ENCODE measurements at places on chromosomes 5 and 9. TPM values are rescaled to one million over a fixed set of nuclear protein-coding genes. Genes with fewer than 3 reads are reported as not detected.

Gene F12
- not detected for total RNA-seq

Gene PCDHA1
- total RNA-seq, result not detected

Gene LMBRD2
- total RNA-seq, result 12.1 TPM

Gene SAXO1
- total RNA-seq, result 0.03 TPM

Gene PCDHA4
- total RNA-seq, result 0.11 TPM

Gene CCDC152
- 0.80 TPM for total RNA-seq

Gene SLC12A2
- 11.5 TPM for total RNA-seq

Gene NCS1
- total RNA-seq, result 6.1 TPM

Gene RNF224
- not detected for total RNA-seq

Gene PCDHA6
- not detected for total RNA-seq

Gene TLR4
- 14.2 TPM for total RNA-seq

Gene SLC46A2
- total RNA-seq, result not detected

Gene COL5A1
- total RNA-seq, result 13.9 TPM

Gene TAF11L10
- not detected for total RNA-seq

Gene PKD2L2
- total RNA-seq, result 0.16 TPM

Gene ALAD
- total RNA-seq, result 75.6 TPM

Gene PCDHB10
- total RNA-seq, result 0.63 TPM

Gene SV2C
- 0.44 TPM for total RNA-seq

Gene PPP2R2B
- 0.11 TPM for total RNA-seq

Gene LRRC19
- not detected for total RNA-seq

Gene KIF4B
- not detected for total RNA-seq

Gene SPATA31A3
- total RNA-seq, result not detected

Gene STX17
- 23.7 TPM for total RNA-seq

Gene PRSS3
- not detected for total RNA-seq

Gene SH3PXD2B
- total RNA-seq, result 5.2 TPM

Gene LECT2
- not detected for total RNA-seq

Gene TMOD1
- total RNA-seq, result 186 TPM

Gene GPR150
- 0.14 TPM for total RNA-seq

Gene SLC36A2
- total RNA-seq, result 0.16 TPM

Gene HTR1A
- not detected for total RNA-seq

Gene TMEM174
- total RNA-seq, result not detected

Gene FCHO2
- 23.3 TPM for total RNA-seq

Gene OXCT1
- total RNA-seq, result 234 TPM

Gene CDKN2B
- total RNA-seq, result 0.82 TPM

Gene CORO2A
- 0.14 TPM for total RNA-seq

Gene SVEP1
- total RNA-seq, result 8.8 TPM

Gene ADGRV1
- total RNA-seq, result not detected

Gene PCDHAC1
- total RNA-seq, result not detected

Gene PTPN3
- 27.4 TPM for total RNA-seq

Gene PALM2AKAP2
- 90.2 TPM for total RNA-seq

All from left ventricle myocardium inferior (tissue), 1 donor.